Epithelial cell of prostate (primary cell): ENCODE measurements at places on chromosomes 5 and 9.
A peak's percentile ranks its signal among the peaks of the same experiment; 100 is the strongest.

- DNase-seq = no peak
These were observed 23.4 kb downstream of the UBE2R2 start for GRCh38 chr9:33840381-33840780.

- no peak for DNase-seq
These were observed 270.7 kb upstream of the WWC1 start for GRCh38 chr5:168020542-168021294.

GRCh38 chr9:89577363-89577762 lies 27.4 kb upstream of the GADD45G start:
- no peak for DNase-seq

GRCh38 chr5:21142791-21143190 lies 1154.8 kb upstream of the CDH18 start:
- DNase-seq = no peak

- DNase-seq = peak; percentile 93
These were observed 13.2 kb downstream of the ATOX1 start for GRCh38 chr5:151745071-151745705.

DNA sequence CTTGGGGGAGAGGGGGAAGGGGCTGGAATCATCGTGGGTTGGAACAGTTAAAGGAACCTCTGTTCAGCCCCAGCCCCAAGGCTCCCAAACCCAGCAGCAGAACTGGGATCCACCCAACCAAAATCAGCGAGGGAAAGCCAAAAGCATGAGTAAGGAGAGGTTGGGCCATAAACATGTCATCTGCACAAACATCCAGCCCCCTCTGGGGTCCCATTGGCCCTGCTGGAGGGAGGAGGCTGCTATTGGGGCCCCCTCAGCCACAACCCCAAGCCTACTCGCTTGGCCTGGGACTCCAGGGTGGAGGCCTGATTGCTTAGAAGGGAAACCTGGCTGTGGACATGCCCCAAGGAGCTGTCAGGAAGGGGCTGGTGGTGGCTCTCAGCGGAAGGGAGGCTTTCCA lies 154.9 kb downstream of the FGF18 start:
- DNase-seq = no peak

- no peak for DNase-seq
These were observed 334.5 kb downstream of the TENT4A start for GRCh38 chr5:7047511-7048261.

DNA sequence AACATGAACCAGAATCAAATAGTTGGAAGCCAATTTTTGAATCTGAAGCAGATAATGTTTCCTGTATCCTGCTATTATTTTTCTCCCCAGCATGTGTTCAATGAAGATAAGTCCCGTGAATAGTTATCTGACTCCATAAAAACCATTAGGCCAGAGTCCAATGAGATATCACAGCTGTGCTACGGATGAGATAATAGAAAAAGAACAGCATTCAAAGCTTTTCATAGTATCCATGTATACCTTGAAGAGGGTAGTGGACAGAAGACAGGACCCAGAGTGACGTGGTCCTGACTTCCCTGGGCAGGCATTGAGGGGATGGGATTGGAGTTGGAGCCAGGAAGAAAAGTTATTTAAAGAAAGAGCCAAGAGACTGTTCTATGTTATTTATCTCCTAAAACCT lies 50.7 kb upstream of the C6 start:
- DNase-seq = no peak

DNA sequence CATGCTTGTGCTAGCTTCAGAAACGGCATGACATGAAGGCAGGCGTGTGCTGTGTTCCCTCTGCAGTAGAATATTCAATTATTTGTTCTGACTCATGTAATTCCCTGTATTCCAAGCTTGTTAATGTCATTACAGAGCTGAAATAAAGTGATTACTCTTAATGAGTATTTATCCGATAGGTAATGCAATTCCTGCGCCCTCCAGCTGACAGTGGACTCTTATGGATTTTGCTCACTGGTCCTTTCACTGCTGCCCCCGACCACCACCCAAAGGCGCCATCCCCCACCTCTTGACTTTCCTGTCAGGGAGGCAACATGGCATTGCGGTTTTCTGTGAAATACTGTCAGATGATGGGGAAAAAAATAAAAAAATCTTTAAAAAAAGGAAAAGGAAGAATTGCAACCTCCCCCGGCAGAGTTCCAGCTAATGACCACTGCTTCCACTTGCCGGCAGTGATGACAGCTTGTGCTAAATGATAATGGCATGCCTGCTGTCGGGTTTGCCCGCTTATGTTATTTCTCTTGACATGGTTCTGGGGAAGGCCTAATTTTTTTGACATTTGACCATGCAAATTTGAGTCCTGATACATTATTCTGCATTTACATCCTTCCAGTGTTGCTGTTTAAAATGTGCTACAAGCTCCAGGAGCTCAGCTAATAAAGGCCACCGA lies 335.3 kb upstream of the ADAMTS16 start:
- no peak for DNase-seq

- DNase-seq = no peak
These were observed 158.9 kb downstream of the RMI1 start for GRCh38 chr9:84139296-84140070.

DNA sequence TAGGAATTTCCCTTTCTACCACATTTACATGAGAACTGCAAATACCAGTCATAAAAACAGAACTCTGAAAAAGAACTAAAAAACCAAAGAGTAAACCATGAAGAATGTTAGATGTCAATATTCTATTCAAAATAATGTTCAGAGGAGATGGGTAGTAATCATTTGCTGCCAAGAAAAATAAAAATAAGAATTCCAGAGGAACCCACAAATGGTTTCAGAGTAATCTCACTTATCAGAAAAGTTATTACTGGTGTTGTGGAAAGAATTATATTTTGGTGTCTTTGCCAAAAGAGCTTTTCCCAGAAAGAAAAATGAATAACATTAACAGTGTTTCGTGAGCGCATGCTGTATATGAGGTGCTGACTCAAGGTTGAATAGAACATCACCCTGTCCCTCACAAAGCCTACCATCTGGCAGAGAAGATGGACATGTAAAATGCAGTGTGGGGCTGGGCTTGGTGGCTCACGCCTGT lies 35.6 kb downstream of the GPR21 start:
- DNase-seq = no peak

DNA sequence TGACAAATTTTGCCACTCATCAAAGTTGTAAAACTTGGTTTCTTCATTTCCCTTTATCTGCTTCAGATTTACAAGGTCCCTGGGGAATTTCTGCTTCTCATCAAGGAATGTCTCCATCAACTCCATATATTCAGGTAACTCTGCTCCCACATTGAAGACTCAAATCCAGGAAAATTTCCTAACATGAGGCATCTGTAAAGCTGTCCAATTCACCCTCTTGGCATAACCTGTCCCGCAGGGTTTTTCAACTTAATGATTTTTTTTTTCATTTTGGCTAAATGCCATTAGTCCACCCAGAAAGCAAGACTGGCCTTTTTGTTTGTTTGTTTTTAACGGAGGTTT lies 50.2 kb upstream of the SLC30A5 start:
- no peak for DNase-seq

- no peak for DNase-seq
These were observed 308.9 kb downstream of the NR2F1-AS1 start for GRCh38 chr5:93272108-93272507.

- no peak for DNase-seq
These were observed 530 bp downstream of the UCK1 start for GRCh38 chr9:131530546-131530919.

DNA sequence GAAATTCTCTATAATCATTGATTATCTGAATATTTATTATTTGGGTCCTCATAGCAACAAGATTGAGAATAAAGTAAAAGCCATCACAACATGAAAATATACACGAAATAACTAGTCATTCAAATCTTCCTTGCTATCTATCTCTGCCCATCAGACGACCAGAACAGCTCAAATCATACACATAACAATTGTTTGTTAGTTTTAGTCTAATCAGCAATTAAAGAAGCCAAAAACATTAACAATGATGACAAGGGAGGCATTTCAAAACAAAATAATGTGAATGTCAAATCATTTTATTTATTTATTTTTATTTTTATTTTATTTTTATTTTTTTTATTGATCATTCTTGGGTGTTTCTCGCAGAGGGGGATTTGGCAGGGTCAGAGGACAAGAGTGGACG lies 106.0 kb upstream of the BNC2 start:
- no peak for DNase-seq

DNA sequence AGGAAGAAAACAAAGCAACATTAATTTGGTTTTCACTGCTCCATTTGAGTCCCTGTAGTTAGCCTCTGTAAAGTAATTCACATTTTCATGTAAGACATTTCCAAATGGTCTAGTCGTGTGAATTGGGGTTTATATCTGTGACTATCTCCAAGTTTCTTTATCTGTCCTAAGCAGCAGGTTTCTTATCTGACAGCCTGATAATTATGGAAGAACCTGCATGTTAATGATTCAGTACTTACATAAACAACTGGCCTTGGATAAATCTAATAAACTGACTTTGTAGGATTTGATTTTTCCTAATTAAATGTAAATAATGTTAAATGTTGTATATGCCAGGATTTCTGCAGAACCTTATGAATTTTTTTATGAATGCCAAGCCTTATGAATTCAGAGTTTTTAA lies 964.9 kb downstream of the NR2F1-AS1 start:
- DNase-seq = no peak

GRCh38 chr5:28403846-28404245 lies 1365.5 kb upstream of the CDH9 start:
- no peak for DNase-seq

- DNase-seq = no peak
These were observed 1291.8 kb upstream of the DMAC1 start for GRCh38 chr9:9091387-9091786.

DNA sequence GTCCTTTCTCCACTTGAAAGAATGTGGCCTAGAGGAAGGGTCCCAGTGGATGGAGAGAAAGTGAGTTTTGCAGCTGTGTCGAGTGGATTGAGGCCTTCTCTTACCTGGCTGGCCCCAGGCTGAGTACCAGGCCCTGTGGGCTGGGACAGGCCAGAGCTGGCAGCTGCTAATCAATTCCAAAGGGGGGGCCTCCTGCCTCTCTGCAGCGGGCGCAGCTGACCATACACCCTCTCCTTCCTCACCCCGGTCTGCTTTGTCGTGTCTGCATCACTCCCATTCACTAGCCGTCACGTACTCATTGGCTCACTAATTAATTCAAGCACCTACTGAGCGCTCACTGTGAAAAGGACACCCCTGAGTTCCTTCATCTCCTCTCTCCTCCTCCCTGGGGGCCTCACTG lies 58.4 kb upstream of the PITX1 start:
- no peak for DNase-seq

GRCh38 chr5:39053189-39053588 lies 21.0 kb downstream of the RICTOR start:
- no peak for DNase-seq

GRCh38 chr5:151171529-151171928 lies 13.9 kb upstream of the ANXA6 start:
- no peak for DNase-seq

- no peak for DNase-seq
These were observed 218.4 kb downstream of the EBF1 start for GRCh38 chr5:158881091-158881880.

DNA sequence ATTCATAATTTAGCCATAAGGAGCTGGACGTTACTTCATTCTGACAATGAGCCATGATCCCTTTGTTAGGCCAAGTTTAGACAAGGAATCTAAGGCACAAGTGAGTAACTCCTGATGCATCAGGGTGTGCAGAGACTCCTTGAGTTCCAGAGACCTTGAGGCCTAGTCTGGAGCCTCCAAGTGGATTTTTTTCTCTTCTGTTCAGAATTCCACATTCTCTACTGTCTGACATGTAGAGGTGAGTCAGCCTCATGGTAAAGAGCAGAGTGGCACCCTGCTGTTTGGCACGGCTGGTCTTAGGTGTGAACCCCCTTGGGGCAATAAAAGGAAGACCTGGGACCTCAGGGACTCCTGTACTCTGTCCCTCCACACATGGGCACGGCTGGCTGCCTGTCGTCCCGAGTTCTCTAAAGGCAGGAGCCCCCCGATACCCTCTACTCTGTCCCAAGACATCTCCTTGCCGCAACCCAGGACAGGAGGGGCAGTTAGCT lies 22.0 kb upstream of the TGFBI start:
- DNase-seq = peak; percentile 79

DNA sequence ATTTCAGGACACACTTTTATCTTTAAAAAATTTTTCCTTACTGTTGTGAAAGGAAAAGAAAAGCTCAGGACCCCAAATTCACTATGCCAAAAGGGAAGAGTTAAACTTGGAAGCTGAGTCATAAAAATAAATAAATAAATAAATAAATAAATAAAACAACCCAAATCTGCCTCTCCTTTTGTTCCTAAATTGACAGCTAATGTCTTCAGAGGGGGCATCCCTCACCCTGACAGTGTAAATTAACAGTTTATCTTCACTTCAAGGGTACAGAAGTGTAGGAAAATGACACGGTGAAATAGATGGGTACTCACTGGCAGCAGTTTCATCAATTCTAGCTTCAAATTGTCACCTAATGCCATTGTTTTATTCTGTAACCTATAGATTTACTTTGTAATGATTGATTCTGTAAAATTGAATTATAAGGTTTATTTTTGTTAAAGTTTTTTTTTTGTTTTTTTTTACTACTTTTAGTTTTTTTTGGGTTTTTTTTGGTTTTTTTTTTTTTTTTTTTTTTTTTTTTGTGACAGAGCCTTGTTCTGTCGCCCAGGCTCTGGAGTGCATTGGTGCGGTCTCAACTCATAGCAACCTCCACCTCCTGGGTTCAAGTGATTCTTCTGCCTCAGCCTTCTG lies 18.5 kb upstream of the ANXA1 start:
- DNase-seq = no peak

- peak; percentile 34 for DNase-seq
These were observed 740.2 kb upstream of the ZNF608 start for GRCh38 chr5:125486634-125487033.

GRCh38 chr5:61626639-61627282 lies 294.7 kb downstream of the ZSWIM6 start:
- DNase-seq = no peak

DNA sequence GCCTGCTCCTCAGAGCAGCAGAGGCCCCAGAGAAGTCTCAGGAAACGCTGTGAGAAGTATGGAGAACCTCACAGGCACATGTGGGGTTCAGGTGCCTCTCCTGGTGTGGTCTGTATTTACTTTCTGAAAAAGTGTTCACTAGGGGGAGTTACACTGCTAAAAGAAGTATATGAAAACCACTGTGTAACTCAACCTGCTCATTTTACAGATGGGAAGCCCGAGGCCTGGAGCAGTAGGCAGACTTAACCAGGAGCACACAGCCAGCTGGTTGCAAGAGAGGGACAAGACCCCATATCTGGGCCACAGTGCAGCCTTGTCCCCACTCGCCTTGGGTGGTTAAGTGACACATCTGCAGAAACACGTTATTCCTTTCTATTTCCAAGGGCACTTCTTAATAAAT lies 112.8 kb upstream of the SAP30L start:
- no peak for DNase-seq

GRCh38 chr9:16343249-16344237 lies 526.9 kb downstream of the BNC2 start:
- DNase-seq = peak; percentile 14

DNA sequence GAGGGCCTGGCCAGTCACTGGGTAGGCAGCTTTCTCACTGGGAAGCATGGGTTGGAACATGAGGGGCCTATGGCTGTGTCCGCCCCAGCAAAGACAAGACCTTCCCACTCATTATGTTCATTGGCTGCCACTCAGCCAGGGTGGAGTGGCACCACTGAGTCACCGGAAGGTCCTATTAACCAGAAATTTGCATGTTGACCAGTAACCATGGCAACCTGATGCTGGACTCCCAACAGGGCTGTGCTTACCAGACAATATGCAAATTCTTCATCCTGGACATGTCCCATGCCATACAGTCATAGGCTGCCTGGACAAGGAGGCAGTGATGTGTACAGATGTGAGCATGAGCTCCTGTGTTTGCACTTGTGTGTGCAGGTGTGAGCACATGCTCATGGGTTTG lies 66.7 kb downstream of the PSD2 start:
- DNase-seq = no peak
